Gastroesophageal sphincter (tissue), 4 donors: ENCODE measurements at places on chromosomes 1 and 21.

- ATAC-seq: no peak
These were observed 85.2 kb upstream of the ZP4 start for GRCh38 chr1:237975903-237976302.

DNA sequence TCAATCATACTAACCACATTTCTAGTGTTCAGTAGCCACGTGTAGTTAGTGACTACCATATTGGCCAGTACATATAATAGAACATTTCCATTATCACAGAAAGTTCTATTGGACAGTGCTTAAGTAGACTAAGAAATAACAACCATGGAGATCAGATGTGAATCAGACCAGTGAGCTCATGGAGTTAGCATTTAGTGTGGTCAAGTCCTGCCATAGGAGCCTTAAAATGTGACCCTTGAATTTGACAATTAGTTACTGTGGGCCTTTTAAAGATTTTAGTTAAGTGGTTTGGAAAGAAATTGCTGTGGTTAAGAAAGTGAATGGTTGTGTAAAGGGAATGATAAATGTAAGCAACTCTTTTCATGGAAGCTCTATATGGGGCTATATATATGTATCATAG lies 123.4 kb downstream of the POU2F1 start:
- ATAC-seq: no peak

- ATAC-seq: no peak
These were observed 1356.6 kb upstream of the ADGRL2 start for GRCh38 chr1:80444171-80444570.

DNA sequence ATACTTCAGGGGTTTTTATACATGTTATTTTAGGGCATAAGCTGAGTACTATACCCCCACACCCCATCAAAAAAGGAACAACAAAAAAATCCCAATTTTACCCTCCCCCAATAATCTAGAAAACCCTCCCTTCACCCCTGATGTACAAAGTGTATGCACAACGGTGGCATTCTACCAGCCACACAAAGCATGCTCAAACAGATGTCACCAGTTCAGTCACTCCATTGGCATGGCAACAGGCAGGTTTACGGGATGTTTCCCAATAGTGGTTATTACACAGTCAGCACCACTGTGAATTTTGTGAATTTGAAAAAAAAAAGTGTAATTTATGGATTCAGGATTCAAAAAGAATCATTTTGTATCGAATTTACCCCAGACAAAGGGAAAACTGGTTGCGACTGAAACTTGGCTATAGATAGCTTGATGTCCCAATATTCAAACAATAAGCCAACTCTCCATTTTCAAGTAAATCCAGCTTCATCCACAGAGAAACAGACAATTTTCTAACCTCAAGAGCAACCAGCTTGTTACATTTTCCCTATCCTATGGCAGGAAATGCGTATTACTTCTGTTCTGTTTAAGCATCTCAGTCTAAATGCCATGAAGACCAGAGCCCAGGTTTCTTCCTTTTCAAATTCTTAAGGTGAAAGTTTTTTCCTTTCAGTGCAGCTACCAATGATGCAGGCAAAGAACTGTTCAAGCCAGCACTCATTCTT lies 34.0 kb upstream of the SLC45A3 start:
- no peak for ATAC-seq

- no peak for ATAC-seq
These were observed 33.9 kb upstream of the ASPM start for GRCh38 chr1:197180252-197180878.

GRCh38 chr21:35236090-35236489 lies 187.0 kb upstream of the RUNX1 start:
- ATAC-seq: no peak
